ENCODE measurements at places on chromosomes 12 and 14.

DNA sequence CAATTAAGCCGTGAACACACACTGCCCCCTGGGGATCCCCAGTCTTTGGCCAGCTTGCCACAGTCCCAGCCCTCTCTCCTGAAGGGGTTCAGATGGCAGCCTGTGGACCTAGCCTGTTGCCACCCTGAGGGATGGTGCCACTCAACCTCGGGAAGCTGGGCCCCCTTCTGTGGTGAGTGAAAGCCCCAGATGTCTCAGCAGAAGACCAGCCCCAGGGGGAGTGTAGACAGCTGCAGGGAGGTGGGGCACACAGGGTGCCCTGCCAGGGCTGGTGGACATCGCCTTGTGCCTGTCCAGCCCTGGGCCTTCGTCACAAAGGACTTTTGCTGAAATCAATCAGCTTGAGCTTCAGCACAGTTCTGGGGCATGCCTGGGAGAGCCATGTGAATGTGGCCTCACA lies 32.4 kb downstream of the C14orf132 start:
- no peak for DNase-seq

GRCh38 chr14:84071061-84071460 lies 1458.9 kb upstream of the FLRT2 start:
- no peak for DNase-seq

DNA sequence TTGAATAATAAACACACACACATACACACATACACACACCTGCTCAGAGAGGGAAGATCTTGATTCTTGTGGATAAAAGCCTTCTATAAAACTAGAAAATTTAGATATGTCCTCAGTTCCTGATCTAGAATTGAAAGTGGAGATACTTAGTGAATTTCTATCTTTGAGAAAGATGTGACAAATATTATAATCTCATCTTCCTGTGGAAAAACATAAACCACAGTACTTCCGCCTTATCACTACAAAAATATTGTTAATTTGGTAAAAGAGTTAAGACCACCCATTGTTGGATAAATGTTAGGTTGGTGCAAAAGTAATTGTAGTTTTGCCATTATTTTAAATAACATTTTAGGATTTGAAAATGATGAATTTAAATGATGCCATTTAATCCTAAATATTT lies at the start of gene KLRK1:
Gene KLRK1, minus strand, starts transcription at position 138 of the 400 bp plus-strand sequence. CDS start 1,231 bp downstream, outside the sequence.
- DNase-seq = no peak

GRCh38 chr12:128190614-128191013 lies 76.4 kb upstream of the TMEM132C start:
- no peak for DNase-seq

- no peak for DNase-seq
These were observed 30.8 kb upstream of the HSPB8 start for GRCh38 chr12:119147847-119148448.

GRCh38 chr14:22118899-22119477 lies 445.4 kb upstream of the OR4E1 start:
- no peak for DNase-seq

- DNase-seq = no peak
These were observed 318.4 kb downstream of the SLC6A15 start for GRCh38 chr12:84594157-84594556.

GRCh38 chr12:49953961-49954846 lies 3.7 kb downstream of the AQP2 start:
- DNase-seq = no peak

DNA sequence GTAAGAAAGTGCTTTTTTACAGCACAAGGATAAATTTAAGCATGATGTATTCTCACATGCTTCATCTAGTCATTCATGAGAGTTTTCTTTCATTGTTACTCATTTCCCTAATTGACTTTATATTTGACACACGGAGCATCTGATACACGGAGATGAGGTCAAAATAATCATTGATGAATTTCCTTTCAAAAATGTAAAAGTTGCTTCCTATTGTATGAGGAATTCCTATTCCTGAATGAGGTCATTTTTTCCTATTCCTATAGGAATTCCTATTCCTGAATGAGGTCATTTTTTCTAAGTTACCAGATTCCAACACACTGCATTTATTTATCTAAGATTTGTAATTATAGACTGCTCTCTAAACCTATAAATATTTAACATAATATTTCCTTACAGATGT lies 316.7 kb upstream of the KITLG start:
- DNase-seq = no peak

DNA sequence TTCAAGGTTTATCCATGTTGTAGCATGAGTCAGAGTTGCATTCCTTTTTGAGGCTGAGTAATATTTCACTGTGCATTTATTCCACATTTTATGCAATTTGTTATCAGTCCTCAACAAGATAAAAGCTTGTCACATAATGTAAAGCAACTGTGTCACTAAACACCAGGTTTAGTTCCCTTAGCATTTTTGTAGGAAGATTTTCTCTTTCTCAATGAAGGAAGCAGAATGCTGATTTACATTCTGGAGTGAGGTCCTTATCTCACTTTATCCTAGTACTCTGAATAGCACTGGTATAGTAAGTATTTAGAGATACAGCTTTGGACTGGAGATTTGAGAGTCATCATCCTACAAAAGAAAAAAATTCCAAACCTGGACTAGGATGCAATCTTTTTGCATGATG lies 9.8 kb upstream of the EXD2 start:
- DNase-seq = no peak

- DNase-seq = no peak
These were observed 46.7 kb downstream of the ERH start for GRCh38 chr14:69351385-69351784.

DNA sequence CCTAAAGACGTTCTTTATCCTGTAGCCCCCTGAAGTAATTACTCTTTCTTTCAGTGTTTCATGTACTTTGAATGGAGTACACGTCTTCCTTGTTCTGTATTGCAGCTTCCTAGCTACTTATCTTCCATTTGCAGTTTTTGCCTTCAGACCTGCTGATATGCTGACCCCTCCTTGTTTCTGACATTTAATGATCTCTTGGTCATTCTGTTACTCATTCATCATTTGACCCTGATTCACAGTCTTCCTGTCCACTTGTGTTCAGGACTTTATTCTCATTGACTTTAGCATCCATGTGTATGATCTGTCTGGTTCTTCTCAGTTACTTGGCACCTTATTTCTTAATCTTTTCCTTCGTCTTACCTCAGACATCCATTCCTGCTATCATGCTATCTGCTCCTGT lies 22.2 kb downstream of the CPSF2 start:
- no peak for DNase-seq

- DNase-seq = no peak
These were observed 158.3 kb downstream of the KIF26A start for GRCh38 chr14:104296388-104297312.

GRCh38 chr12:112559784-112560183 lies 141.0 kb downstream of the PTPN11 start:
- DNase-seq = no peak

- no peak for DNase-seq
These were observed 183.8 kb downstream of the ACSS3 start for GRCh38 chr12:81261508-81262207.

- no peak for DNase-seq
These were observed 16.5 kb downstream of the KRT7 start for GRCh38 chr12:52249511-52250047.

DNA sequence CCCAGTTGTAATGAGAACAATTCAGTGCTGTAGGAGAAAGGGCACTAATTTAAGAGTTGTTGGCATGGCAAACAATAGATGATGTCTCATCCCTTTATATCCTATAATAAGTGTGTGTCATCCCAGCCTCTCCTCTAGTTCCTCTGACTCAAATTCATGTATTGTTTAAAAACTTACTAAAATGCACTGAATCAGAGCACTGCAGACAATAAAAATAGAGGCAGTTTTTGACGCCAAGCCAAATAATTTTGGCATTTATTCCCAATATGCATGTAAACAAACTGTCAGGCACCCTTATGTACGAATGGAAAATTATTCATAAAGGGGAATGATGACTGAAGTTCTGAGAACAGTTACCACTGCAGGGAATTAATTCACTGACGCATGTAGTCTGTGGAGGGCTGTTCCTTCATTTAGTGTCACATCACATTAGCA lies 57.9 kb upstream of the TMX1 start:
- no peak for DNase-seq

DNA sequence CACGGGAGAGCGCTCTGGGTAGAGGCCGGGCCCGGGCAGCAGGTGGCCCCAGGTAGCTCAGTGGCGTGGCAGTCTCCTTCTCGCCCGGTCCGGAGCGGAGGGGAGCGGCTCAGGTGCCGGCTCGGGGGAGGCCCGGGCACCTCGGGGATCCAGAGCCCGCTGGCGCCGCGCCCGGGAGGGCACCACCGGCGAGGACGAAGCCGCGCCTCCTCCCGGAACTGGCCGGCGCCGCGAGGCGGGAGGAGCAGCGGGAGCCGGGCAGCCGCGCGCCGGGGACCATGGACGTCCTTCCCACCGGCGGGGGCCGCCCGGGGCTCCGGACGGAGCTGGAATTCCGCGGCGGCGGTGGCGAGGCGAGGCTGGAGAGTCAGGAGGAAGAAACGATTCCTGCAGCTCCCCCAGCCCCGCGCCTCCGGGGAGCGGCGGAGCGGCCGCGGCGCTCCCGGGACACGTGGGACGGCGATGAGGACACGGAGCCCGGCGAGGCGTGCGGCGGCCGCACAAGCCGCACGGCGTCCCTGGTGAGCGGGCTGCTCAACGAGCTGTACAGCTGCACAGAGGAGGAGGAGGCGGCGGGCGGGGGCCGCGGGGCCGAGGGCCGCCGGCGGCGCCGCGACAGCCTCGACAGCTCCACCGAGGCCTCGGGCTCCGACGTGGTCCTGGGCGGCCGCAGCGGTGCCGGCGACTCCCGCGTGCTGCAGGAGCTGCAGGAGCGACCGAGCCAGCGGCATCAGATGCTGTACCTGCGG lies 21.5 kb upstream of the GNS start:
- no peak for DNase-seq

GRCh38 chr14:83814896-83815295 lies 1715.0 kb upstream of the FLRT2 start:
- no peak for DNase-seq

DNA sequence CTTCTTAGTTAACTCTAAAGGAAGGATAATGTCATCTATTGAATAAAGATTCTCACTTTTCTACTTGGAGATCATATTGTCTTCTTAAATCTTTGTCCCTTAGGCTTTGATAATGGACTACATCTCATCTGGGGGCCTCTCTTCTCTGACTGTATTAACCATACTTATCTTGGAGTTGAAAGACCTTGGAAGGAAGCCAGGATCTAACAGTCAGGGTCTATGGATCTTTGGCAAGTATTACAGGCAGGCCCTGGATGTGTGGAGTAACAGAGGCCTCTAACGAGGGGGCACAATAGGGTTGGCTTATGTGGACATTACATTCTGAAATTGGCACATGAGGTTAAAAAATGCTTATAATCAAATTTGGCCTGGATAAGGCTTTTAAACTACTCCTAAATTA lies 513.8 kb downstream of the NRXN3 start:
- no peak for DNase-seq

DNA sequence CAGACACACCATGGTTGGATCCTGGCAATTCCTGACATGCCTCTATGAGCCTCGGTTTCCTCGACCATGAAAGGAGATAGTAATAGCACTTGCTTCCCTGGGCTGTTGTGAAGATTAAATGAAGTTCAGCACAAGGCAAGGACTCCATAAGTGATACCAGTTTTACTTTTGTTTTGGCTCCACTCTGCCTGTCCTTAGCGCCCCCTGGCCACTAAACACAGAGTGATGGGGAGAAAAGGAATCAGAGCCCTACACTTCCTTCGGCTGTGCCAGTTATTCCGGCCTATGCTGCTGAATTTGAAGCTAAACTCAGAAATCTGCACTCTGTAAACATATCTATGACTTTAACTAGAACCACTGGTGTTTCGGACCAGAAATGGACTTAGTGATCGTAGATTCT lies 173.8 kb downstream of the C12orf75 start:
- DNase-seq = no peak

DNA sequence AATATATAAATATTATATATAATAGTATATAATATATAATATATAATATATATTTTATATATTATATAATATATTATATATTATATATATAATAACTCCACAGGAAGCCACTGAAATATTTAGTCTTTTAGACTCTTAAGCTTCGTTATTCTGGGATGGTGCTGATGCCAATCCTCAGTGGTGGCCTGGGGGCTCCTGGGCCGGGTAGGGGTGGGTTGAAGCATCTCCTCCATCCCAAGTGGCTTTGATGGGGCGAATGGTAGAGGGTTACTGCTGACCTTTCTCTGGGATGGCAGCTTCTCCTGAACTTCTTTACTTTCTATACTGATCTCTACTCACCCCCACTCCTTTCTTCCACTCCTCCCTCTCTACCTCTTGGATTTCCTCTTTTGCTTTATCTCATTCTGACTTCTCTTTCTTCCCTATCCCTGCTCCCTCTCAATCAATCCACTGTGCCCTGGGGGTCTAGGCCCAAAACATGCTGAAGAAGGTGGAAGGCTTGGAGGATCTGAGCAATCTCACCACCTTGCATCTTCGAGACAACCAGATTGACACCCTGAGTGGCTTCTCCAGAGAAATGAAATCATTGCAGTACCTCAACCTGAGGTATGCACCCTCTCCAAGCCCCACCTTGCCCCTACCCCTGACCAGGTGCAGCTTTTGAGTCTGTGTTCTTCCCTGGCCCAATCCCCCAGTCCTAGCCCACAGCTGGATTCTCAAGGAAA lies 4.8 kb upstream of the ENO2 start:
- no peak for DNase-seq

DNA sequence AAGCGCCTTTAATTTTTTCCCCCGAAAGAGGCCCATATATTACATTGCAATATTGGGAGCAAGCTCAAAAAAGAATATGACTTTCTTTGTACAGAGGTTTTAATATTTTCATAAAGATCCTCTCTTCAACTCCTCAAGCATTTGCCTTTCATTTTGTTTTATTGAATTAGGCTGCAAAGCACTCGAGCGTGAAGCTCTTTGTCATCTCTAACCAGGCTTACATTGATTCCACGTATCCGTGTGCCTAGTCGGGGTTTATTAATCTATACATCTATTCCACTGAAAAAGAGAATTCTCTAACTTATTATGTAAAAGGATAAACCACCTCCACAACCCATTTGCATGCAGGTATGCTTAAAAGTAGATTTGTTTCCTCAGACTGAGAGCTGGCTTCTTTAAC lies 234.8 kb upstream of the TMPO start:
- DNase-seq = no peak

- DNase-seq = no peak
These were observed 1089.1 kb downstream of the SLC6A15 start for GRCh38 chr12:83823386-83824045.

GRCh38 chr14:83744891-83745290 lies 1785.1 kb upstream of the FLRT2 start:
- DNase-seq = no peak

GRCh38 chr12:124780752-124781685 lies 82.6 kb downstream of the SCARB1 start:
- no peak for DNase-seq

DNA sequence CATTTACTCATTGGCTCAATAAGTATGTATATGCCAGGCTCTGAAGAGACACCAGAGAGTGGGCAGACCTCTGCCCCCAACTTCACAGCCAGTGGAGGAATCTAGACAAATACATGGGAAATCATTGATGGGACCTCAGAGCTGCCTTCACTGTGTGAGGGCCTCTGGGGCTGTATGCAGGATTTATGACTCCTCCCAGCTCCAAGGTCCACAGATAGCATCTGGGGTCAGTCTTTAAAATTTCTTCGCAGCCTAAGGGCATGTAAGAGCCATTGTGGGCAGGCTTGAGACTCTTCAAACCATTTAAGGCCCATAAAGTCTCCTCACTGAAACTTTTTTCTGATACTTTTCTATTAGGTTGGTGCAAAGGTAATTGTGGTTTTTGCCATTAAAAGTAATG lies 125.5 kb downstream of the SPTSSA start:
- no peak for DNase-seq

Measured in activated T-helper 9 cell treated with anti-CD3 and anti-CD28 coated beads, Interleukin-2, amount 50 U/mL, for 16 hours (primary cell).